CD4-positive, CD25-positive, alpha-beta regulatory T cell (primary cell): ENCODE measurements at places on chromosomes 3 and 15.
A peak's percentile ranks its signal among the peaks of the same experiment; 100 is the strongest.

GRCh38 chr15:73822998-73823397 lies 50.4 kb upstream of the TBC1D21 start:
- no peak for DNase-seq

DNA sequence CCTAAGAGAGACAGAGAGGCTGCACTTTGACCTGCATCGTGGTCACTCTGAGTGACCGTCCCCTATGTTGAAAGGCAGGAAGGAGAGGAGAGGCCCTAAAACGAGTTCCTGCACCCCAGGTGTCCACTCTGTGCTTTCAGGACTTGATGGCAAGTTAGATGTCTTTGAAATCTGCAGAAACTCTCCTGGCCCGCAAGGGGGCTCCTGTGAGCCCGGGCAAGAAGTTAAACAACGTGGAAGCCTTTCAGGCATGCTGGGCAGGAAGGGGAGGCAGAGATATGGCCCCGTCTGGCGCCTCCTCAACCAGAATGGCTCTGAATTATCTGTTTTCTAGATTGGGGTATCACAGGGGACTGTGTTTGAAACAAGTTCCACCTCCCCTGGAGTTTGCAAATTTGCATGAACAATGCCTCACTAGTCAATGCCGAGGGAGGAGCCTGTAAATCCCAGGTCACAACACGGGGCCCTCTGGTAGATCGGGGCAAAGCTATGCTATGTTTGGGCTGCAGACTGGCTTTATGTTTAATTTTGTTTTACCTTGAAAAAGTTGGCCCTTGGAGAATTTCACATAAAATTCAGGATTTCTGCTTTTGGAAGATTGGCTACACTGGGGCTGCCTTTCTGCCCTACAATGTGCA lies 9.8 kb downstream of the CTXND1 start:
- no peak for DNase-seq

- no peak for DNase-seq
These were observed 4.4 kb downstream of the NR2F2 start for GRCh38 chr15:96334705-96335410.

GRCh38 chr3:28286595-28286994 lies 45.2 kb downstream of the CMC1 start:
- DNase-seq = peak; percentile 32

DNA sequence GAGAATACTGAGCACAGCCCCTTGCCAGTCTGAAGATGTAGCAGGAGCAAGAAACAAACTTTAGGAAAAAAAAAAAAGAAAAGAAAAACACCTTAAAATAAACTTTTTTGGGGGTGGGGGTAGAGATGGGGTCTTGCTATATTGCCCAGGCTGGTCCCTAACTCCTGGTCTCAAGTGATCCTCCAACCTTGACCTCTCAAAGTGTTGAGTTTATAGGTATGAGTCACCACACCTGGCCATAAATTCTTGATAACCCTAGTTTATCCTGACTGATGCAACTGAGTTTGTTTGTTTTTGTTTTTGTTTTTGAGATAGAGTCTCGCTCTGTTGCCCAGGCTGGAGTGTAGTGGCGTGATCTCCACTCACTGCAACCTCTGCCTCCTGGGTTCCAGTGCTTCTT lies 28.4 kb downstream of the GXYLT2 start:
- DNase-seq = no peak

DNA sequence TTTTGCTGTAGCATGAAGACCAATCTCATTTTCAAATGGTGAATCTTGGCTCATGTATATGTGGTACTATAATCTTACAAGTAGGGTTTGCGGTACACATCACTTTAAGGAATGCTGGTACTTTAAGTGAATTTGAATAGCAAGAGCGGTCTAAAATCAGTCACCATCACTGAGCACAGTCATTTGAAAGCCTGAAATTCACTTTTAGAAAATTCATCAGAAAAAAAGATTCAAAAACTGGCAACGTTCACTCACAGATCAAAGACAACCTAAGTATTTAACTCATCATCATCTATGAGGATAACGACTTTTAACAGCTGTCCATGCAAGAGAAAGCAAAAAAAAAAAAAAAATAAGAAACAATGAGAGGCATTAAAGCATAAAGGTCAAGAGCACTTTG lies 111.6 kb downstream of the FHIT start:
- DNase-seq = no peak

- no peak for DNase-seq
These were observed 57.7 kb downstream of the GATM start for GRCh38 chr15:45320581-45321205.

GRCh38 chr3:196096382-196096953 lies 14.6 kb upstream of the TFRC start:
- no peak for DNase-seq

DNA sequence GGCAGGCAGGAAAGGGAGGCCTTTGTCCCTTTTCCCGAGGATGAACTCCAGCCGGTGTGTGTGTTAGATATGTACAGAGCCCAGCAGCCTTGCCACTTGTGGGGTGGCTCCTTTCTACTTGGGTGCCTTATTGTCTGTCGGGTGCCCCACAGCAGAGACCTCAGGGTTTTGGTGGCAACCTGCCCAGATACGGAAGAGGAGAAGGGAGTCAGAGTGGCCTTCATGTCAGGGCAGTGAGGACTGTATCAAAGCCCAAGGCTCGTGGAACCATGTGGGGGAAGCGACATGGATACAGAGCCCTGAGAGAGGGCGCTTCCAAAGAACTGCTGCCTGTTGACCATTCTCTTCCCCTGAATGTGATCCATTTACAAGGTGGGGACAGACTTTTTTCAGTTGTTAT lies 166.2 kb downstream of the SLCO3A1 start:
- DNase-seq = no peak

DNA sequence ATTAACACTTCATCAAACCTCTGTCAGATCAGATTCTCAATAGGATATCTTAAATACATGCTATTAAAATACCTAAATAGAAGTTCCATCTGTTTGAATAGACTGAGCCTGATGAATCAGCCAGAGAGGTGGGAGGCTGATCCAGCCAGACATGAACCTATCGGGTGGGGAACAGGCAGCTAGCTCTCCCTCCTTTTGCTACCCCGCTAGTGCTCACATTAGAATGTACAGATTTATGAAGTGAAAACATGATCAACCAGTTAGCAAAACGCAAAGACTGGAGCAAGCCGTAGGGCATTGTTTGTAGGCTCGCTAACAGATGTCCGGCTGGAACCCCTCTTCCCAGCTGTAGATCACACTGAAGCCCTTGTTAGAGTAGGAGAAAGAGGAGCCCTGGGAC lies 54.4 kb downstream of the GTF2E1 start:
- no peak for DNase-seq

DNA sequence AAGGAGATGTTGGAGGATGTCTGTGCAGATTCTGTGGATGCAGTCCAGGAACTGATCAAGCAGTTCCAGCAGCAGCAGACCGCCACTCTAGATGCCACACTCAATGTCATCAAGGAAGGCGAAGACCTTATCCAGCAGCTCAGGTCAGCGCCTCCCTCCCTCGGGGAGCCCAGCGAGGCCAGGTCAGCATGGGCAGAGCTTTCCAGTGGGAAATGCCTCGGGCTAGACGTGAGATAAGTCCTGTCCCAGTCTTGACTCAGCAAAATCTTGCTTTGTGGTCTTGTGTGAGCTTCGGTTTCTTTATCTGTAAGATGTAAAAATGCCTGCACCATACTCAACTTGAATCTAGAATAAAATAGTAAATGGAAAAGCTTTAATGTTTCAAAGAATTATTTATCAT lies 335.1 kb upstream of the UMPS start:
- DNase-seq = no peak

DNA sequence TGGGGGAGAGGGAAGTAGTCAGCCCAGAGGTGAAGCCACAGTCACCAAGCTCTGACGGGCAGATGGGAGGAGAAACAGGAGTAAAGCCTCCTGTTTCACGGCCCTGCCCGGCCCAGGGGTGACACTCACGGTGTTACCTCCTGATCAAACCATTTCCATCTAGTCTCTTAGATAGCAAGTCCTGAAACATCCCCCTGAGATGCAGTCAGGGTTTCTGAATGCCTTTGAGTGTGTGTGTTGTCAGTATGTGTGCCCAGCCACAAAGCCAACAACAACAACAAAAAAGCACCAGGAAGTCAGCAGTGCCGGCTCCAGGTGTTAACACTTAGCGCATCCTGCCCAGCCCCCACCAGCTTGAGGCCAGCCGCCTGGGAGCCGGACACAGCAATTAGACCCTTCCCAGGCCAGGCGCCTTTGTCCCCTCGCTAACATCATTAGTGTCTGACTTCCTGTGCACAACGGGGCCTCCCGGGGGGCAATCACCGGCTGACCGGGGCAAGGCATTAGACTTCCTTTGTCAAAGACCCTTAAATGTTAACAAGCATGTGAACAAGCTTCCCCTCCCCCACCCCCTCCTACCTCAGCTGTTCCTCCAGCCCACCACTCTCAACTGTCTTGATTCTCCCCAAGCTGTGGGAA lies 34.5 kb downstream of the IL17RD start:
- DNase-seq = no peak

- DNase-seq = no peak
These were observed 84.5 kb downstream of the ASB7 start for GRCh38 chr15:100686725-100687473.

- no peak for DNase-seq
These were observed 133.2 kb downstream of the ARPP21 start for GRCh38 chr3:35772381-35773015.

DNA sequence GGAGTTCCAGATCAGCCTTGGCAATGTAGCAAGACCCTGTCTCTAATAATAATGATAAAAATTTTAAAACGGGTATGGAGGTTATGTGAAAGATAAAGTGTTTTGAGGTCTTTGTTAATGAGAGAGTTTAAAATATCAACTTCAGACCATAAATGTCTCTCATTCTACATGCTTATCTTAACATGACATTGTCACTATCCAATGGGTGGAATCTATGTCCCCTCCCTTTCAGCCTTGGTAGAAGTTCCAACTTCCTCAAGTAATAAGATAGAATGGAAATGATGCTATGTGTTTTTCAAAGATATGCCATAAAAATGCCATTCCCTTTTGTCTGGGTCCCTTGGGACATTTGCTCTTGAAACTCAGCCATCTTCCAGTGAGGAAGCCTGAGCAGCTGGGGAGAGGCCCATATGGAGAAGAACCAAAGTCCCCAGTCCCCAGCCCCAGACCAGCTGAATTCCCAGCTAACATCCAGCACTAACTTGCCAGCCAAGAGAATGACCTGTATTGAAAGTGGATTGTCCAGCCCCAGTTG lies 17.0 kb downstream of the RPSA start:
- no peak for DNase-seq

DNA sequence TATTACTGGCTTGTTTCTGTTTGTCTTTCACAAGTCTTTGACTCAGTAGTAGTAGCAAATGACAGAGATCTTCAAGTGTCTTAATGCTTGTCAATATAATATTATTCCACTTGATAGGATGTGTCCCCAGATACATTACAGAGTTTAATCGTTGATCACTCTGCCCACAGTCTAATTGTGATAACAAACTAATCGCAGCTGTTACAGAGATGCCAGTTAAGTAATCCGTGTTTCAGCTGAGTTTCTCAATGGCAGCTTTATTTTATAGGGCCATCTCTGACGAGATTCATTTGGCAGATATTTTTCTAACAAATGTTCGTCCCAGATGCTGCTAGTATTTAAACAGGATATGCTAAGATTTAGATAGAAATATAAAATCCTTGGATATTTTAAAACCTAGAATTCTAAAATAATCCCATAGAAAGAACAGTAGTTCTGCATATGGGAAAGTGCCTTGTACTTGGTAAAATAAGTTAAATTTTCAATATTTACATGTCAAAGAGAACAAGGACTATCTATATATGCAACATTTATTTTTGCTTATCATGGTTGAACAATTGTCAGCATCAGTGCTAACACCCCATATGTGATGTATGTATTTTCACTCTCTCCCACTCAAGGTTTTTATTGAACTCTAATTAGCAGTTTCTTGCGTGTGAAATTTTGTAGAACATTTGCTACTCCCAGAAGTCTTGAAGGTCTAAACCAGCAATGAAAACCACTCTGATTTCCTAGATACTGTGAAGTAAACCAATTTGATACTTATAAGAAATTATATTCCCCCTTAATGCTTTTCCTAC lies 185.5 kb downstream of the MBNL1 start:
- DNase-seq = no peak

- no peak for DNase-seq
These were observed 12.6 kb downstream of the GHRL start for GRCh38 chr3:10280177-10280529.

GRCh38 chr3:25817107-25817506 lies 27.2 kb downstream of the OXSM start:
- DNase-seq = no peak

- DNase-seq = no peak
These were observed 279.6 kb upstream of the PEX5L start for GRCh38 chr3:180316321-180316720.

DNA sequence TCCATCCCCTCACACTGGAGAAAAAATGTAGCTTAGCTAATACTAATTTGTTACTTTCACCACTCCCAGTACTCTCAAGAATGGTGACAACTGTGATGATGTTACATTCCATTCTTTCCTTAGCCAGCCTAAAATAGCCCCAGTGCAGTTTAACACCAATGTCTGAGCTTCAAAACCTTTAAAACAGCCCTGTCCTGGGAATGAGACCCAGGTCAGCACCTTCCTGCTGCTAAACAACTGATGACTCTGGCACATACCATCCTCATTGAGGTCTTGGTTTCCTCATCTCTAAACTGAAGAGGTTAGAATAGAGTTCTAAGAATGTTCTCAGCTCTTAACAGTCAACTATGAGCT lies 3.8 kb downstream of the SCAMP2 start:
- DNase-seq = no peak

GRCh38 chr3:124250053-124250452 lies 258.1 kb upstream of the ROPN1 start:
- no peak for DNase-seq

GRCh38 chr15:82130248-82130647 lies 84.4 kb upstream of the MEX3B start:
- no peak for DNase-seq

DNA sequence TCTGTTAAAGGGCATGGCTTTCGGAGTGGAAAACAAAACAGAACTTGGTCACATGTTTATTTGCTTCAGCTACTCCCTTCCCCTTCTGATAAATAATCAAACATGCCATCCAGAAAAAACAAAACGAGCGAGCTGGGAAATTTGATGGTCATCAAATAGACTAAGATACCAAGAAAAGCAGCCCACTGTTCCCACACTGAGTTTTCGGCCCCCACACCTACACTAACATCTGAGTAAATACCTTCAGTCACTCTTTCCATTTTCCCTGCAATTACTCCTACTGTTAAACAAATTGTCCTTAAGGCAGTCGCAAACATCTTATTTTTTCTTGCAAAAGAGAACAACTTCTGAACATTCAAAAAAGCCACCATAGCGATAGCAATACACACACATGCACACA lies 454.6 kb downstream of the FOXP1 start:
- DNase-seq = no peak
